Activated naive CD4-positive, alpha-beta T cell treated with anti-CD3 and anti-CD28 coated beads for 36 hours (primary cell): ENCODE measurements at places on chromosomes 7 and 10. TPM values are rescaled to one million over a fixed set of nuclear protein-coding genes. Genes with fewer than 3 reads are reported as not detected.

FBXO24 gene
- total RNA-seq: 1.5 TPM

DNA sequence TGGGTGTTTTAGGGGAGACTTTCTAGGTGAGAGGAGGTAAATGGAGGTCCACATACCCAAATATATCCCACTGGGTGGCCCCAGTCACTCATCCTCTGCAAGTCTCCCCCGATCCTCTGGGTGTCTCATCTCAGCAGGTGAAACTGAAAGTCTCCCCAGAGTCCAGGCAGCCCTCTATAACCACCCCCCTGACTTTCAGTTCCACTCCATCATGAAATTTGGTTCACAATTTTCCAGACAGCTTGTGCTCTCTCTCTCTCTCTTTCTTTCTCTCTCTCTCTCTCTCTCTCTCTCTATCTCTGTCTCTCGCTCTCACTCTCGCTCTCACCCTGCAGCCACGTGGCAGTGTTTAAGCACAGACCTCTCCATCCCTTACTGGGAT lies 56.7 kb upstream of the ELN start:
- DNase-seq: no peak

- DNase-seq: no peak
Measured at GRCh38 chr7:4195660-4196059, 486.4 kb upstream of the FOXK1 start.

GRCh38 chr7:318476-318875 lies 28.5 kb downstream of the FOXL3 start:
- no peak for DNase-seq

COBL gene
- total RNA-seq: not detected

DNA sequence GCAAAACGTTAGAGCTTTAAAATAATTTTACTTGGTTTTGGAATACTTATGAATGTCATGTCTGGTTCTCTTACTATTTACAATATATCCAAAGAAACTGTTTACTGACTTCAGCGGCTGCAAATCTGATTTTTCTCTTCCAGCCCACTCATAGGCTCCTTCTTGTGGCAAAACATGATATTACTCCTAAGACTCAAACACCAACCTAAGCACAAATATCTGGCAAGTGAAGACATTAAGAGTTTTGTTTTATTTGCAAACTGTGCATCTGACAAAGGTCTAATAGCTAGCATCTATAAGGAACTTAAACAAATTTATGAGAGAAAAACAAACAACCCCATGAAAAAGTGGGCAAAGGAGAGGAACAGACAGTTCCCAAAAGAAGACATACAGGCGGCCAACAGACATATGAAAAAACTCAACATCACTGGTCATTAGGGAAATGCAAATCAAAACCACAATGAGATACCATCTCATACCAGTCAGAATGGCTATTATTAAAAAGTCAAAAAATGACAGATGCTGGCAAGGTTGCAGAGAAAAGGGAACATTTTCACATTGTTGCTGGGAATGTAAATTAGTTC lies 20.3 kb upstream of the GJC3 start:
- no peak for DNase-seq
